ENCODE measurements at places on chromosomes 2 and 18.

DNA sequence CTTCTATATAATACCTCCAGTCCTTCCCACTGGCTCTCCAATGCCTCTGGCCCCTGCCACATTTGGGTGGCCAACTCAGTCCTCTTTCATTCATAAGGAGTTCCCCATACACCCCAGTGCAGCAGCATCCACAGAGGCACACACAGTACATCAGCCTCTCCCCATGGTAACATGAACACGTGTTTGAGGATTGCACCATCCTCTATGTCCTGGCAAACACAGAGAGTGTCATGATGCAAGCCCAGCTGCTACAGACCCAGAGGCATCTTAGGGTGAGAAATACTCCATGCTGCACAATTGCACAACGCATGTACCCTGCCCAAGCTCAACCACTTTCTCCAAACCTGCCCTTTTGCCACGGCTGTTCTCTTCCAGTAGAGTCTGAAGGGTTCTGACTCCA, 11.5 kb downstream of the IGFBP5 start:
- no peak for DNase-seq

- DNase-seq: no peak
Measured at GRCh38 chr2:31038385-31038784, 99.9 kb downstream of the GALNT14 start.

- DNase-seq: no peak
Measured at GRCh38 chr2:99692785-99693184, 203.0 kb upstream of the REV1 start.

GRCh38 chr2:170013802-170014551, 164.0 kb upstream of the MYO3B start:
- no peak for DNase-seq

DNA sequence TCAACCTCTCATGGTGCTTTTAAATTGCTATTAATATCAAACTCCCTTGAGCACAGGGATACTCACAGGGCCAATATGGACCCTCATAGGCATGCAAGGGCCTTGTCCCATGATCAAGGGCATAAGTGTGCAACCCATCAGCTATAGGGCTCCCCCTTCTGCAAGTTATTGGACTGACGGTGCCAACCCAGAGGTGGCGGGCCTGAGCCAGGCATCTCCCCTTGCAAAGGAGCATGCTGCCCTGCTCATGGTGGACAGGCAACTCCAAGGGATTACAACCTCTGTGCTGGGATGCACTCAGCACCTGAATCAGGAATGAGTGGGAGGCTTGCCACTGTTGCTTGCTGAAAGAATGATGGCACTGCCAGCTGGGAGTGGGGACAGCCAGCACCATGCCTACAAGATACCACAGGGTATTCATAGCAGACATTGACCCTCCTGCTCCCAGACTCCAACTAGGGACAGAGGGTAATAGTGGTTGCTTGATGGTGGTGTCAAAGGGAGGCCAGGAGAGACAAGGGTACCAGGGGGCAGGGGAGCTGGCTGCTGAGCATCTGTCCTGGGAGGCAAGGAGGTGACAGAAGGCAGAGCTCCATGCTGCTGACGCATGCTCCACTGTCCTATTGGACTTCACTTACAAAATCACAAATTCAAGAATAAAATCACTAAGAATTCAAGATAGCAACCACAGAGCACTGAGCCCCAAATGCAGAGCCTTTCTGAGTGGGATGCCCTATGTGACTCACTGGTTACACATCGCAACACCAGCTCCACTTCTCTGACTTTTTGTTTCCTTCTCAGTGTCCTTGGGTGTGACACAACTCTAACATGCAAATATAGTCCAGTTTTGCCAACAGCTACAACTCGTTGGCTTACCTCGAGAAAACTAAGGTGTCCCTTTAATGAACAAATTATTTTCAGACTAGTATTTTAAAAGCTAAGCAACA, 157.1 kb upstream of the CCDC150 start:
- DNase-seq: peak; percentile 4

DNA sequence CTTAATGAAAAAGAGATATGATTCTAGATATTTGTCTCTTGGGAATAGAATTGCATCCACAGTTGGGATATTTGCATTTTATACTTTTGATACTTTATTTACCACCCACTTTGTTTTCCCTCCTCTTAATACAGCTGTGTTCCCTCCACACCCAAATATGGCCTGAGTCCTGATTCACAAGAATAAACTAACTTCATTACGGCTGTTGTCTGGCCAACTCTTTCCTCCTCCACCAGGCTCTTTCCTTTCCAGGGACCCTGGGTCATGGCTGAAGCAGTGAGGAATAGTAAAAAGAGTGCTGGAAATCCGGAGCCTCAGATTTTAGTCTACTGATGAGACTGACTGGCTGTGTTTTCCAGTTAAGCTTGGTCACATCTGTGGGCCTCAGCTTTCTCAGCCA, 48.4 kb upstream of the STAM2 start:
- no peak for DNase-seq

- DNase-seq: no peak
Measured at GRCh38 chr2:176453784-176454183, 184.5 kb downstream of the MTX2 start.

DNA sequence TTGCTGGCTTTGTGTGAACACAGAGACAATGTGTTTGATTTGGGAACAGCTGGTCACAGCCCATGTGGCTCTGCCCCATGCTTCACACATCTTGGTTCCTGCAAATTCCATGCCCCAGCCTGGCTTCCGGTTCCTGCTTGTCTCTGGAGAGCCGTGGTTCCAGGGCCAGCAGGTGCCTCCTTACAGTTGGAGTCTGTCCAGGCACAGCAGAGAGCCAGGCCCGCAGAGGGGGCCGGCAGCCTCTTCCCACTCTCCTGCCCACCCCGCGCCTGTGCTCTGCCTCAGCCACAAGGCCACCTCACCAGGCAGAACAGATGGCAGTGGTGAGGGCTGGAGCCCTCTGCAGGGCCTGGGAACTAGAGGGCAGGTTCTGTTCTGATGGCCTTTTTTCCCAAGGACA, 81.5 kb downstream of the LDLRAD4 start:
- no peak for DNase-seq

GRCh38 chr2:230356084-230356483, 29.1 kb downstream of the SP140L start:
- DNase-seq: no peak

DNA sequence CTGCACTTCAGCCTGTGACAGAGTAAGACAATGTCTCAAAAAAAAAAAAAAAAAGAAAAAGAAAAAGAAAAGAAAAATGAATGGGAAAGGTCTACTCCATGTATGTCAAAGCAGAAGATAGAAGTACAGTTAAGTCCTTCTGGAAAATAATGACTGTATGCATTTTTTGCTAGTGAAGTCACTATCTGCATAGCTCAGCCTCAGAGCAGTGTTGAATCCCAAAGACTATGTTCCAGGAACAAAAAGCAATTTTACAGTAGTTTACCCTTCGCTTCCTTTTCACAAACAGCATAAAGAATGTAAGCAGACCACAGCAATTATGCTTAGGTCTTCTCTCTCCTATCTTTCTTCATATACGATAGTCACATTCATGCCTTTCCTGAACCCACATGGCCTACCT, 497.4 kb downstream of the CMPK2 start:
- no peak for DNase-seq

- DNase-seq: no peak
Measured at GRCh38 chr2:3488061-3488531, 31.2 kb downstream of the ADI1 start.

GRCh38 chr2:197803033-197803444, 1.4 kb upstream of the PLCL1 start:
- DNase-seq: no peak

- DNase-seq: no peak
Measured at GRCh38 chr2:234676783-234677450, 180.0 kb upstream of the ARL4C start.

DNA sequence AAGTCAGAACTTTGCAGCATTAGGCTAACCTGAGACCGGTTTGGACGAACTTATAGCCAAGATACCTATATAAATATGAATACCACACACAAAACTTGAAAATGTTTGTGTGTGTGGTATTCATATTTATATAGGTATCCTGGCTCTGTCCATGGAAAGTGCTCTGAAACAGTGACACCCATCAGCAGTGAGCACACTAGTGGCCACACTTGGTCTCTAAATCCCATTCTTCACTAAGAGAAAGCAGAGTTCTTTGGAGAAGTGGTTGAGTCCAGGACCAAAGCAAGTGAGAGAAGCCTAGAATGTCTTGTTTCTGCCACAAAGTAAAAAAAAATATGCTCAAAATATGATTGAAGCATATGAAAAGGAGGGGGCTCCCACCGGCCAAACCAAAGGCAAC, 146.5 kb downstream of the TWIST2 start:
- DNase-seq: no peak

GRCh38 chr2:172985139-172985892, 90.3 kb upstream of the MAP3K20 start:
- DNase-seq: peak; percentile 10

DNA sequence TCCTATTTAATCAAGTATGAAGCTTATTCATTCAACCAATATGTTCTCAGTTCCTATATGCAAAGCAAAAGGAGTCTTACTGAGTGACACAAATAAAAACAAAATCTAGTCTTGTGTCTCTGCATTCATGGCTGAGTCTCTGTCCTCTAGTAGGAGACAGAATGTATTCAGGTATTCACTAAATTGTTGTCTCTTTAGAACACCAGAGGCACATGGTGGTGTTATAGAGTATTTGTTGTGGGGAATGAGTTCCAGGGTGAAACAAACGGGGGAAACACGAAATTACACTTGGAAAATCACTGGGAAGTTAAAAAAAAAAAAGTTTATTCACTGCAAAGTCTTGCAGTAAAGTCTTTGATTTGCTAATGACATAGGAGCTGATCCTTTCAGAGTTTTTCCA, 131.7 kb upstream of the FSHR start:
- no peak for DNase-seq
